NCI-H1436 (cell line): ENCODE measurements at places on chromosomes 1 and 21.

GRCh38 chr1:241310451-241310850, 46.6 kb downstream of the RGS7 start:
- DNase-seq = no peak

GRCh38 chr1:202316186-202316585, 25.6 kb downstream of the UBE2T start:
- no peak for DNase-seq

- DNase-seq = no peak
Measured at GRCh38 chr1:230114237-230114651, 47.2 kb downstream of the GALNT2 start.

DNA sequence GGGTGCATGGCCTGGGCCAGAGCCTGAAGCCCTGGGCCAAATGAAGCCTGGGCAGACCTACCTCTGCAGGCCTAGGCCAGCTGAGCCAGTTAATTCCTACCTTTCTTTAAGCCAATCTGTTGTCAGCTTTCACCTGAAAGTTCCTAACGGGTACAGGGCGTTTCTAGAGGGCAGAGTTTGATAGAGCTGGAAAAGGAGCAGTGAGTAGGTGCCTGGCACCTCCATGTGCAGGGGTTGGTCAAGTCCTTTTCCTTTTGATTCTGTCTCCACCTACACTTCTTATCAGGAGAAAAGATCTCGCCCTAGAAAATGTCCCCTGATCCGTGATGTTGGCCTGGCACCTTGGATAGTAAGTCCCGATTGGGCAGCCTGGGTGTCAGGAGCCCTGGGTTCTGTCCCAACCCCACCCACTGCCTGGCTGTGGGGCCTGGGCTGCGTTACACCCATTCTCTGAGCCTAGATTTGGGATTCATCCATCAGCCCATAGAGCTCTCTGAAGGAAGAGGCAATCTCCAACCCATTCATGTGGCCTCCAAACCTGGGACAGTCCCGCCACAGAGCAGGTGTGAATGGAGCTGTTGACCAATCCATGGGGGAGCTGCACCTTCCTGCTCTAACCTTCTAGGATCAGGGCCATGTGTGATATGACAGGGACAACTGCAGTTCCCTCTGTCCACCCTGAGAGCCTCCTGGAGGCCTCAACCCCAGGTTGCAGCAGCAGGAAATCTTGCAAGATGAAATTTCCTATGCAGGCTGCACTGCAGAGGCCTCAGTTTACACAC, 304.3 kb downstream of the MATN1 start:
- DNase-seq = no peak

- no peak for DNase-seq
Measured at GRCh38 chr1:47209725-47210325, 20.0 kb upstream of the PDZK1IP1 start.

- no peak for DNase-seq
Measured at GRCh38 chr1:43402089-43402865, 12.6 kb downstream of the SZT2 start.

DNA sequence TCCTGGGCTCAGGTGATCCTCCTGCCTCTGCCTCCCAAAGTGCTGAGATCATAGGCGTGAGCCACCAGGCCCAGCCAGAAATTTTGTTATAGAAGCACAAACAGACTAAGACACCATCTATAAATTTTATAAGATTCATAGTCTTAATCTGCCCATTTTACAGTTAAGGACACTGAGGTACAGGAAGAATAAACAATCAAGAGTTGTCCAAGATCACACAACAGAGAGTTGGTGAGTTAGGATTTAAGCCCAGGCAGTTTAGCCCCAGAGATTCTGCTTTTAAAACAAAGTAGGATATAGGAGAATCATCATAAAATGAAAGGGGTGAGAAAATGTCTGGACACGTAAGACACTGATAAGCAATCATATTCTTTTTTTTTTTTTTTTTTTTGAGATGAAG, 6.8 kb downstream of the TEX46 start:
- DNase-seq = no peak

- no peak for DNase-seq
Measured at GRCh38 chr1:153610811-153611301, 2.1 kb downstream of the S100A16 start.

DNA sequence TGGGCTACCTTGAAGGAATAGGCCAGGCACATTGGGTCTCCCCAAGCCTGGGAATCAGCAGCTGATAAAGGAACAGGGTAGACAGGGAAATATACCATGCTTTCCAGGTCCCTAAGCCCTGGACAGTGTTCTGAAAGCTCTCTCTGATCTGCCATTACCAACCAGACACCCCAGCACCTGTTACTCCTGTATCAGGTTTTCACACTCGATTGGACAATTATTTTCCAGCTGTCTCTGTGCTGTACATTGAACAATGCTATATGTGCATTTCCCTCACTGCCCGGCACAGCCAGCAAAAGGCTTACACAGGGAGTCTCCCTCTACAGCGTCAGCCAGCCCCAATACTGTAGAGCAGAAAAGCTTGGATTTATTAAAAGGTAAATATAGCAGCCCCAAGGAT, 4.7 kb downstream of the CFAP45 start:
- no peak for DNase-seq

DNA sequence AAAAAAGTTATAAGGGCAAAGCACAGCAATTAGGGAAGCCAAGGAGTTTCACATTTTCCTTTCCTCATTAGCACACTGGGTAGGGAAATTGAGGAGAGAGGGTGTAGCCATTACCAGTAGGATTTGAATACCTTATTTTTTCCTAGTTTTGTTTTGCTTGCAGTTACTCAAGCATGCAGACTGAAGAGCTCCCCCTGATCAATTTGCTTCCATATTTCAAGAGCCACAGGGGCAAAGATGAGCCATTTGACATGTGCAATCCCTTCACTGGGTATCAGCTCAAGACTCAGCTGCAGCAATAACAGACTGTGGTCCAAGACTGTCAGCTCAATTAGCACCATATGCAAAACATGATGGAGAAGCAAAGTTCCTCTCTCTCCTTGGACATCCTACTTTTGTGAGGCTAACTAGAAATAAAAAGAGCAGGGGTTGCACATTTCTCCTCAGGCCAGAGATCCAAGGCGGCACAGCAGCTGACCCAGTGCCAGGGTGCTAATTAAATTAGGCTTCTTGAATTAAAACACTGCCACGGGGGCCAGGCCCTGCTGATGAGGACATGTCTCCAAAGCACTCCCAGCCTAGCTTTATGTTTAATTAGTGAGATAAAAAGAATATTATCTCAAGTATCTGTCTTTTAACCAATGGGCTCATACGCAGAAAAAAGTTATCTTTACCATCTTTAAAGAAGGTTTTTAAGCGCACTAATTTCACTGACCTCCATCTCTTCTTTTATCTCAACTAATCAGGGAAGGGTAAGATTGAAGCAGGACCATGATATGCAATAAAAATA, 36.7 kb upstream of the LRRC53 start:
- DNase-seq = no peak

DNA sequence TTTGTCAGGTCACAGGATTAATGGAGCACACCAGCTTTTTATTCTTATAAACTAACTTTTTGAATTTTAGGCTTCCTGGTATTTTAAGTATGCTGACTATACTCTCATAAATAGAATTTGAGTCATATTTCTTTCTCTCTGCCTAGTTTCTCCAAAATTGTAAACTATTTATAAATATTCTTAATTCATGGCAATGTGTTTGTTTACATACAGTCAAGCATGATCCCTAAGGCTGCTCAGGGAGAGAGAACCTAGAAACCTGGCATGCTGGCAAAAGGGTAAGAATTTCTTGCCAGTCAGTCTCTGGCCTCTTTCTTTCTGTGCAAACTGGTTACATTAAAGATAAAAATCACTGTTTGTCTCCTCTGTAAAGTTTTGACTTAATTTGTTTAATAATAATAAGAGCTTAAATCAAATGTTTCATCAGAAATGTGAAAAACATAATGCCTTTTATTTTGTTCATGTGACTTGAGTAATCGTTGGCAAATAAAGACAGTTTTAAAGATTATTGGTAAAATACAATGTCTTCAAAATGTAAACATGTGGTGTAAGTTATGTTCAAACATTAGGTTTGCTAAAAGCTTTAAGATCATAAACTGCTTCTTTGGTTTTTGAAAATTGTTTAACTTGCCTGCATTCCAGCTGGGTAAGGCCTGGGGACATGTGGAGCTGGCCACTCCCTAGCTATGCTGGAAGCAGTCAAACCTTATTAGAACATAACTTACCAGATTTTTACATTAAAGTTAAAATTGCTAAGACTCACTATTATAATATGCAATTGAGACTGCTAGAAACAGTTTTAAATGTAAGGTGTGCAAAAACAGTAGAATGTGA, 1401.7 kb downstream of the NCAM2 start:
- no peak for DNase-seq

GRCh38 chr1:211324992-211325775, 1.4 kb upstream of the TRAF5 start:
- no peak for DNase-seq

DNA sequence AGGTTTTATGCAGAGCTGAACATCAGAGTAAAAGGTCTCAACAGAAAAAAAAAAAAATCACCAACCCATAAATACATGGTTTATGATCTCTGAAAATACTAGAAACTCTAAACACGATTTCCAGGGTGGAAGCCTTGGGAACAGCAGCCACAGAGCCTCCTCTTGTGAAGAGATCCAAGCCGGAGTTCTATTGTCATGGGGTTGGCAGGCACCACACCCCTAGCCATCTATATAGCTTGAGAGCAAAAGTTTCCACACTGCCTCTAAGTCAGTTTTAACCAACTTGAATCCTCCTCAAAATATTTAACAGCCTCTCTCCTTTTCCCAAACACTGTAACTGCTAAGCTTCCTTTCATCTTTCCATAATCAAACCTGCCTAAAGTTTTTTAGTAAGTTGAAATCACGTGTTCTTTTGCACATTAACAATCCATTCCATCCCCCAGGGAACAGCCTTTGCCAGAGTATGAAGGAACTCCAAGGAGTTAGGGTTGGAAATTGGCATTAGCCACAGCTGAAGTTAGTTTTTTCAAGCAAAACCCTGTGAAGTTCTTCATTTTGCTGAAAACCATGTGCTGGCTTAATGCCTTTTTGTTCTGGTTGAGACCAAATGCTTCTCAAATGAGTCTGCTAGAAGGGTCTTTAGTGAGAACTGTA, 13.8 kb upstream of the SEC16B start:
- DNase-seq = no peak

DNA sequence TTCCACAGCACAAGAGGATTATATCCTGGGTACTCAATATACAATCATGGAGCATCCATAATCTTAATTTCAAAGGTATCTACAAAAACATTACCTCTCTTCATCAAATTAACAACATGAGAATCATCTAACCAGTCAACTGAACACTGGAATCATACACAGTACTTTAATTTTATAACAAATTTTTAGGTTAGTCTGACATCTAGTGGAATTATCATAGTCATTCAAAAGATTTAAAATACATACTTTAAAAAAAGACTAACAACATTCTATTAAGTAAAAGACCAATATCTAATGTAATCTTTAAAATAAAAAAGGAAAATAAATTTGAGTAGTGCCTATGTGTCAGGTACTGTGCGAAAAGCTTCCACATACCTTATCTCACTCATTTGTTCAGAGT, 16.8 kb upstream of the SH3GLB1 start:
- no peak for DNase-seq

DNA sequence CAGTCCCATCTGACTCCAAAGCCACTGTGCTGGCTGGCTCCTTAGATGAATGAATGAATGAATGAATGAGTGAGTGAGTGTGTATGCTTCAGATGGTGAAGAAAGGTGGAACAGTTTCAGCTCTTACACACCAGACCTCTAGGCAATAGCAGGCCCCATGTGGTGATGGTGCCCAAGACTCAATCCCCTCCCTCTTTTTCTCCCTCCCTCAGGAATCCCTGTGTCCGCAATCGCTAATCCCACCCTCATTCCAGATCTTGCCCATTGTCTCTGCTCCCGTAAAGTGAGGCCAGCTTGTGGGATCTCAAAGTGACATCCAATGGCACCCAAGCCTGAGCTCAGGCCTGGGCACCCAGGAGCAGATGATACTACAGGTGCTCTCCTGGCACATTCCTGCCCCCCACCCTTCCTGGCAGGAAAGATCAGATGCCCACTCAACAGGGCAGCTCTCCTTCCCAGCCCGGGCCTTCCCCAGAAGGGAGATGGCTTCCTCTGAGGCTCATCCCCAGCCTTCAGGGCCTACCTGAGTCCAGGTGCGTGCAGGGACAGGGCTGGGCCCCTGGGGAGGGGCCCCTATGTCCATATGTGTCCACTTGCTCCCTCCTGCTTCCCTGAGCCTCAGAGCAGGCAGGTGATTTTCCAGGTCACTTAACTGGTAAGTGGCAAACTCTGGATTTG, 106.4 kb downstream of the HMGB4 start:
- DNase-seq = no peak

DNA sequence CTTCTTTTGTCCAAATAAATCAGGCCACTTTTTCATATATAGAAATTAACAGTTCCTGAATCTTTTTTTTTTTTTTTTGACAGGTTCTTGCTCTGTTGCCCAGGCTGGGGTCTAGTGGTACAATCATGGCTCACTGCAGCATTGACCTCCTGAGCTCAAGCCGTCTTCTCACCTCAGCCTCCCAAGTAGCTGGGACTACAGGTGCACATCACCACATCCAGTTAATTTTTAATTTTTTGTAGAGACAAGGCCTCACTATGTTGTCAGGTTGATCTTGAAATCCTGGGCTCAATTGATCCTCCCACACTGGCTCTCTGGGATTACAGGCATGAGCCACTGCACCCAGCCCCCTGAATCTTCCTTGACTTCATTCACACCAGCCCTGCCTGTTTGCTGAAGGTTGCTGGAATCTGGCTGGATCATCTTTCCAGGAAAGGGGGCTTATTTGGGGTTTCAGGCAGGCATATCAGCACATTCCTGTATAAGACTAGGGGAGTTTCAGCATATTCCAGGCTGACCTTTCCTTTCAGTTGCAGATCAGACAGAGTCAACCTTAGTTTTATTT, 78.2 kb upstream of the ARHGAP29 start:
- no peak for DNase-seq

DNA sequence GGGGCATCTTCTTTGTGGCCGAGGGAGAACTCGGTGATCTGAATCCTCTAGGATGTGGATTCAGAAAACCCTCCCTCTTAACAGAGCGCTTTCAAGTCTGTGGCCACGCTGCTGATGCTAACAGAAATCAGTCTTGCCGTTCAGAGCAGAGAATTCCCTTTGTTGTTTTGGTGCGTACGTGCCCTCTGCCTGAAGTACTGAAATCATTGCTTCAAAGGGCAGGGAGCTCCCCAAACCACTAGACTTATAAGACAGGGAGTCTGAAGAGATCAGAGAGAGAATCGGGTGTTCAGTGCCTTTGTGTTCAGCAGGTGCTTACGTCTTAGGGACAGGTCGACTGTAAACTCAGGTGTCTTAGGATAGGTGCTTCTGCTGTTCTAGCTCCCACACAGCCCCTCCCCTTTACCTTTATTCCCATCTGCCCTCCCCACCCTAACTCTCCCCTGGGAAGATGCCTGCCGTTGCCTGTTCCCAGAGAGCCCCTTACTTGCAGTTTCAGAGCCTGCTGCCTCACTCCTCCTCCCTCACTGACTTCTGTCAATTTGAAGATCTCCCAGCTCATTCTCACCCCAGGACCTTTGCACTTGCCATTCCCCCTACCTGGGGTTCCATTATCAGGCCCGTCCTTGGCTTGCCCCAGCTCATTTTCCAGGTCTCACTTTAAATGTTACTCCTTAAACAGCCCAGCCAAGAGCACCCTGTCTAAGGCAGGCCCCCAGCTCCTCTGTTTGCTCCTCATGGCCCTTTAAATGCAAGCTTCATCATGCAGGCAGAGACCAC, 143.0 kb downstream of the CAMTA1 start:
- no peak for DNase-seq
